ENCODE measurements at places on chromosomes 3 and 15.

DNA sequence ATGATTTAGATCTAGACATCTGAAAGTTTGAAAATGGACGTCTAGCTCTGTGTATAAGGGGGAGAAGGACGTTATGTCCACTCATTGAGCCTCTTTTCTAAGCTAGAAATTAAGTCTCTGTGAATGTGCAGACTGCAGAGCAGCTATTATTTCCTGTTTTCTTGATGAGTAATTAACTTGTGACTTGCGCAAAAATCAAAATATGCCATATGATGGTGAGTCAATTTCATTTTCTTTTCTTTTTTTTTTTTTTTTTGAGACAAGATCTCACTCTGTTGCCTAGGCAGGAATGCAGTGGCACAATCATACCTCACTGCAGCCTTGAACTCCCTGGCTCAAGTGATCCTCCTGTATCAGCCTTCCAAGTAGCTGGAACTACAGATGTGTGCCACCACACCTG, 14.1 kb downstream of the LACTB start:
- no peak for DNase-seq

DNA sequence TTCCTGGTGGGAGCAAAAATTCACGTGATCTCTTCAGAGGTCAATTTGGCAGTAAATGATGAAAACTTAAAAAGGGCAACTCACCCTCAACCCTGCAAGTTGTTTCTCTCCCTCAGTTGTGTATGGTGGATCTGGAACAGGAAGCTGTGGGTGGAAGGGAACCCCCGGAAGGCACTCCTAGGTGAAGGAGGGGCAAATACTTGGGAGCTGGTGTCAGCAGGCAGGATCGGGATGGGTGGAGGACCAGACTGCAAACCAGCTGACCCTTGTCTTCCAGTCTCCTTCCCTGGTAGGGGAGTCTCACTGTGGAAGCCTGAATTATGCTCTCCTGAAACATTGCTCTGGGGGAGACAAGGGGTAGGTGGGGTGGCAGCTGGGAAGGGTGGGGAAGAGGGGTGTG, 33.5 kb downstream of the PRR23E start:
- no peak for DNase-seq

GRCh38 chr15:50890751-50891150, 17.7 kb upstream of the AP4E1 start:
- DNase-seq = no peak

- DNase-seq = no peak
These were observed 57.1 kb downstream of the BHLHE40 start for GRCh38 chr3:5036392-5036766.

GRCh38 chr3:30440880-30441279, 165.5 kb upstream of the TGFBR2 start:
- DNase-seq = no peak

DNA sequence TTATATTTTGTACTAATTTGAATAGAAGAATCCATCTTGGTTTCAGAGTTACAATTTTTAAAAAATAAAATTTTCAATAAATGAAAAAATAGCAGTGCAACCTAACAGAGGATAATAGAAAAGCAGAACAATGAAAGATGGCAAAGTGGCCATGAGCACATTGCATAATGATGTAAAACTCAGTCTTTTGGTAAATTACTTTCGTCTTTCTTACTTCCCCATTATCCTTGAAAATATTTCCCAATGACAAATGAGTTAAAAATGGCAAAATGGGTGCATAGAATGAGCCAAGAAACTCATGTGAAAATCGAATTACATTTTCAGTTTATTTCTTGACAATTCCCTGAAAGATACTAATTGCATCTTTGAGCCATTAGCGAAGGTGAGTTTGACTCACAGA, 236.4 kb downstream of the CDIN1 start:
- DNase-seq = no peak

DNA sequence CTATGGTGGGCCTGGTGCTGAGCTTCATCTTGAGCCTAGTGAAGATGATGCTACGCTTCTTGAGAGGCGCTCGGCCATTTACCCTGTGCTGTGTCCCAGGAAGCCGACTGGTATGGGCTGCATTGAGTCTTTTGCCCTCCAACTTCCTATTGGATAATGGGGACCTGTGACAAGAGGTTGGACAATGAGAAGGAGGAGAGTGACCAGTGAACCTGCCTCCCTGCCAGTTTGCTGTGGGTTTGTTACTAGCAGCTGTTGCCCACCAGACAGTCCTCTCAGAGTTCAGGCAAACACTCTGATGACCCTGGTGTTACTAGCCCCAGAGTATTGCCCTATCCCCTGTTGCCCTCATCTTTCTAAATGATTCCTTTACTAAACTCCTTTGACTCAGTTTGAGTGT, 99.6 kb upstream of the PFN2 start:
- DNase-seq = no peak

GRCh38 chr3:32245200-32245599, 6.7 kb downstream of the CMTM8 start:
- DNase-seq = no peak

DNA sequence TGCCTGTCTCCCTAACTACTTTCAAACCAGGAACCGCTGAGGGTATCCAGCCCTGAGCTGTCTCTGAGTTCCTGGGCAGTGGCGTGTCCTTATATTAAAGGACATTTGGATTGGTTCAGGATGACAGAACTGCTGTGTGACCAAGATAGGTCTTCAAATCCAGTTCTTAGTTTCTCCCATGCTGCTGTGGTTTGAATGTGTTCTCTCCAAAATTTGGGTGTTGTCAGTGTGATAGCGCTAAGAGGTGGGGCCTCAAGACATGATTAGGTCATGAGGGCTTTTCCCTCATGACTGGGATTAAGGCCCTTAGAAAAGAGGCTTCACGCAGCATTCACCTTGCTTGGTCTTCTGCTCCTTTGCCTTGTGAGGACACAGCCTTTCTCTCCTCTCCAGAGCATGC, 376.5 kb upstream of the TPM1 start:
- DNase-seq = no peak

DNA sequence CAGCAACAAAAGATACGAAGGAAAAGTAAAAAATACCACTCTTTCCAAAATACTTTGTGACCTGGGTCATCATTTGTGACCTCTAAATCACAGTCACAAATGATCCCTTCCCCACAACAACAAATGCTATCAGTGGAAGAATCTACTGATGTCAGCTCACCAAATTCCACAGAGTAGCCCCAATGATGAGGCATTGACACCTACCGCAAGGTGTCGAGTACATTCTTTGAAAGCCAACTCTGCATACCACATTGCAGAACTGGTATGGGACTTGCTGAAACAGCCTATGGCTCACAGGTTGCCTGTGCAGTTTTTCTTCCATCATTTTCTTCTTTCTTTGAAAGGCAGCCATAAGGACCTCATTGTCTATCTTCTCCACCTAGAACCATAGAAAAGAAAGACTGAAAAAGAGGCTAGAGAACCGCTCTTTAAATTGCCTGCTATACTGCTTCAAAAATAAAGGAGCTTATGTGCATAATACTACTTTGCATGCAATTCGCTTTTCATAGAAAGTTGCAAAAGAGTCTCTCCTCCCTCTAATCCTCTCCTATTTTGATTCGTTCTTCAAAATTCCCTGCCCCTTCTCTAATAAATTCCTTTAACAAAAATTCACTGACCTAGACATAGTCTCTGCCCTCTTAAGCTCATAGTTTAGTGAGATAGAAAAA, 21.4 kb upstream of the KPNA1 start:
- DNase-seq = no peak

DNA sequence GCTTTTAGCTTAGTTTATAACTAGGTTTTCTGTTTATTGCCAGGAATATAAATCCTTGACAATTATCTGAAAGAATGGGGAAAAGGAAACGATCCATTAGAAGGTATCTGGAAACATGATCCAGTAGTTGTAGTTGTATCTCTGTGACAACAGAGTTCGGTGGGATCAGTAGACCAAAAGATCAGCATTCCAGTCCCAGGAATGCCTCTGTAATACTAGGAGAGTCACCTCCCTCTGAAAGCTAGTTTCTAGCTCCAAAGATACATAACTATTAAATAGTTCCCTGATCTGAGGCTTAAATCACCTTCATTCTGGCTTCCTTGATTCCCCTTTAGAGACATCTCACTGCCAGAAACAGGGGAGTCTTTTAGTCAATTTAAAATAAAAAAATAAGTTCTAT, 34.1 kb downstream of the MB21D2 start:
- no peak for DNase-seq
